ENCODE measurements at places on chromosomes 1 and 21.
A peak's percentile ranks its signal among the peaks of the same experiment; 100 is the strongest.

DNA sequence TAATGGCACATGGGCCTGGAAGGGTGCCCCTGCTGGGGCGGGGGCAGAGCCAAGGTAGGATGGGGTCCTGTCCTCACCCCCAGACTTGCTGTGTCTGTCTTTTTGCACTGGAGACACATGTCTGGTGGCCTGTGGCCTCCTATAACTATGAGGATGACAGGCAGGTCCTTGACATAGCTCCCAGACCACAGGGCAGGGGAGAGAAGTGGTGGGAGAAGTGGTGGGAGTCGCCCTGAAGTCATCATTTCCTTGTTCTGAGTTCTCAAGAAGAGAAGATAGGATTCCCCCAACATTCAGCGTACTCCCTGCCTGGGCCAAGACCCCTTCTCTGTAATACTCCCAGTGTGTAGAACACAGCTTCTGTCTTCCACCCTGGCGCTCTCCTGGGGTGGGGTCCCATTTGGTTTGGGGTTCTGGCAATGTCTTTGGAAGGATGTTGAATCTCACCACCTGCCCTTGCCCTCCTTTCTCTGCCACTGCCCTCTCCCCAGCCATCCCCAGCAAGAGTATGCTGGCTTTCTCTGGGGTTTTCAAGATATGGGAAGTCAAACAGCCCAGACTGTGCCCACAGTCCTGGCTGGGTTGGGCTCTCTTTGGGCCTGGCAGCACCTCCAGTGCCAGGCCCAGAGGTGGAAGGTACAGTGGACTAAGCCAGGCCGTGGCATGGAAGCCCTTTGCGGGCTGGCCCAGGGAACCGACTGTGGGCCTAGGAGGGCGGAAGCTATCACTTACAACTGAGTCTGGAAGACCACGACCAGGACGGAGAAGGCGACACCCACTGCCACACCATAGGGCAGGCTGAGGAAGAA is 19.4 kb downstream of the SLC26A9 start:
- DNase-seq = no peak

GRCh38 chr1:90720145-90720636 is 3.1 kb upstream of the BARHL2 start:
- no peak for DNase-seq

- no peak for DNase-seq
These were observed 20.1 kb downstream of the NADK start for GRCh38 chr1:1758059-1758621.

DNA sequence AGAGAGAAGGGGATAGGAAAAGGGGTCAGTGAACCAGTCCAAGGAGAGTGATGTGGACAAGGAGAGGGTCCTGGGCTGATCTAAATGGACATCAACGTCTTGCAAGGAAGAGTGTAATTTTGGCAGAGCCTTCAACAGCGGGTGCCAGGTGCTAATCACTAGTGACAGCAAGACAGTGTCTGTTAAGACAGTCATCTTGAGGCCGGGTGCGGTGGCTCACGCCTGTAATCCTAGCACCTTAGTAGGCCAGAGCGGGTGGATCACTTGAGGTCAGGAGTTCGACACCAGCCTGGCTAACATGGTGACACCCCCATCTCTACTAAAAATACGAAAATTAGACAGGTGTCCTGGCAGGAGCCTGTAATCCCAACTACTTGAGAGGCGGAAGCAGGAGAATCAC is 12.2 kb upstream of the PADI6 start:
- DNase-seq = no peak

DNA sequence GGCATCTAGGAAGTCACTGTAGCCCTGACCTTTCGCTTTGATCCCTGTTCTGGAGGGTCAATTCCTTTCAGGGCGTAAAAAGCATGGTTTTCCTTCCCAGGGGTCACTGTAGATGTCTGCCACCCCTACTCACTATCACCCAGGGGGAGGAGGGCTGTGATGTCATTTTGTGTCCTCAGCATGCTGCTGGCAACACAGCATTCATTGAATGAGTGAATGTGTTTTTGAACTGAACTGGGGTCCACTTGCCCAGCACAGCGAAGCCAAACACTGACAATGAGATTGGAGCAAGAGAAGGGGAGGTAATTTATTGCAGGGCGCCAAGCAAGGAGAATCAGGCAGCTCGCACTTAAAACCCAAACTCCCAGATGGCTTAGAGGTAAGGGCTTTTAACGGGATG is 78.2 kb upstream of the PGBD5 start:
- no peak for DNase-seq

DNA sequence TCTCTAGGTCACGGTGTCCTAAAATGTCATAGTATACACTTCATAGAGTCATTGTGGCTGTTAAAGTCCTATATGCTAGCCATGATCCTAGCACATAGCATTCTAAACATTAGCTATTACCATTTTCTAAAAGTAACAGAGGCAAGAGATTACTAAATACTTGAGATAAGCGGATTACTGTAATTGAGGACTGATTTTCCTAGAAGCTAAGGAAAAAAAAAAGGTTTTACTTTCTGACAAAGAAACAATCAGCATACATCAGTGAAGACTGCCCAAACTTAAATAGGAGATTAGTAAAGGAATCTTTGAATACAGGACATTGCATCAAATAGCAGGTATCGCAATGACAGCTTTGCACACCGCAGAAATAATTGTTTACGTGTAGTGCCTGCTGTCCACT is 91.3 kb upstream of the HNRNPU start:
- no peak for DNase-seq

DNA sequence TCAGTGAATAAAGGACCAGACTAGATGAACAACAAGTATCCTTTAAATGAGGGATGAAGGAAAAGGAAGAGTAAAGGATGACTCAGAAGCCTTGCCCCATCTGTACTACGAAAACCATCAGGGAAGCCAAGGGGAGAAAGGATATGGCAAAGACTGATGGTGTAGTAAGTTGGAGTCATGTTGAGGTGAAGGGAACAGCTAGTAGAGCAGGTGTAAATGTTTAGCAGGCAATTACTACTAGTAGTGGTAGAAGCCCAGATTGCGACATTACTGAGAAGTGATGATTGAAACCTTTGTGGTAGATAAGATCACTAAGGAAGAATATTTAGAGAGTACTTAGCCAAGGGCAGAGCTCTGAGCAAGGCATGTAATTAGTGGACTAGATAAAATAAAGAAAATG is 84.0 kb downstream of the PHTF1 start:
- DNase-seq = no peak

DNA sequence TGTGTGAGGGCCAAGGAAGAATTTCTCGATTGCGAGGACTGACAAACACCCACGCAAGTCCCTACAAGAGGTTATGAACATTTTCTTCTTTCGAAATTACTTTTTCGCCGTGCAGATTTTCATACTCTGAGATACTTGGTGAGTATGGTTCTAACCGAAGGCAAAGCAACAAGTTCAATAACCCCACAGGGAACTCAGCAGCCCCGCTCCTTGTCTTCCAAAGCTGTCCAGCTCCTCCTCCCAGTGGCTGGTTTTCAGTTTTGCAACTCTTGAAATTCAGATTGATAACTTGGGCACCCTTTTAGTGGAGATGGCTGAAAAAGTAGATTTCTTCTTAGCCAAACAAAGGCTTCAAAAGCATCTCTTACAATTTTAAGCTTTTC is 154.4 kb downstream of the SETD4 start:
- DNase-seq = no peak

DNA sequence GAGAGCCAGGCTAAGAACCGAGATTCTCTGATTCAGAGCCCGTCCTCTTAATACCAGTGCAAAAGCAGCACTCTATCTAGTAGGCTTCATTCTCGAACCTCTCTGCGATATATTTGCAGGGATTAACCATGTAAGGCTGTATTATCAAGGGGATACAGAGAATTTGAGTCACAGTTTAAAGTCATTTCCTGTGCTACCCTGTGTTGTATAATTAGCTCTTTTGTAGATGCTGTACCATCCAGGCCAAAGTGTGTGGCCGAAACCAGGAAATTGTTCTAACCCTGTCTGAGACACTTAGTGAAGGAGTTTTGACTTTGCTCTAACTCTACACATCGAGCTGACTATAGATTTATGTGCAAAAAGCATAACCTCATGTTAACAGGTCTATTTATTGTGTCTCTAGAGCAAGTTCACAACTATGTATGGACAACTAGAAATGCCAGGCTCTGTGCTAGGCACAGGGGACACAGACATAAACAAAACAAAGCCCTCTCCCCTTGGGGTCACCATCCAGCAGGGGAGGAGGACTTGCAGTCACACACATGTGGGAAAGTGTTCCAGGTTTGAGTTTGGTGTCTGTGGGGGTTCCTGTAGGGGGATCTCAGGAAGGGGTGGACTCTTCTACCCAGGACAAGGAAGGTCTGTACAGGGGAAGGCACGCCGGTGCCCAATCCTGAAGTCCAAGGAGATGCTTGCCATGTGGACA is 182.2 kb downstream of the DHRS3 start:
- DNase-seq = no peak

DNA sequence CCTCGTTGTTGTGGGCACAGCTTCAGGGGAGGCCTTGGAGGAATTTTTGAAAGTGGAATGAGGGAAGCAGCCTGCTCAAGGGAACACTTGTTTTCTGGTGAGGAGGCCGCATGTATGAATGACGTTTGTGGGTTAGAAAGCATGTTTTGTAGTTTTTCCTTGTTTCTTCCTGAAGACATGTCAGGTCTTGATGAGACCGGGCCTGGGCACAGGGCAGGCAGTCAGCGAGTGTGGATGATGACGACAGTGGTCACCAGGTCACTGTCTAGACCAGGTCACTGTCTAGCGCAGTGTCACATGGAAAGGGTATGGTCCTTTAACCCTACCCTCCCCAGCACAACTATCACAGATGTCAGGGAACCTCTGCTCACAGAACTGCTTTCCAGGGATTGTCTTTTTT is 7.3 kb downstream of the PSEN2 start:
- DNase-seq = no peak

- DNase-seq = no peak
These were observed 6.8 kb downstream of the STPG1 start for GRCh38 chr1:24406788-24407187.

- DNase-seq = no peak
These were observed 60.6 kb downstream of the WNT9A start for GRCh38 chr1:227886993-227887696.

GRCh38 chr1:224897529-224898327 is 31.7 kb upstream of the DNAH14 start:
- DNase-seq = no peak

DNA sequence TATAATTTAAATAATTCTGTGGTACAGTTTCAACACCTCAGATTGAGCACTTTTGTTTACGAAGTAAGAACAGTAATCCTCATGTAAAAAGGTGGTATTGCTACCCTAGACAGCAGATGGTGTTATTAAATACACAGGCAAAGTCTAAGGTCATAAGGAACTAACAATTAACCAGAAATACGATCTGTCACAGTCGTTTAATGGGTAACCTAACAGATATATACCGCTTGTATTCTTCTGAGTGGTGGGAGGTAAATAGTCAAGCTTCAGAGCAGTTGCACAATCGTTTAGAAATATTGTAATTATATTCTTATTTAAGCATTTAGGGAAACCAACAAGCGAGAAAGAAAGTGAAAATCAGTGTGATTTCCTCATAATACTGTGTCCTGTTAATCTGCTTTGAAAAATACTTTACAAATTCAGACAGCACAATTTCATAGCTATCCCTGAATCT is 9.8 kb upstream of the IRF2BP2 start:
- no peak for DNase-seq

DNA sequence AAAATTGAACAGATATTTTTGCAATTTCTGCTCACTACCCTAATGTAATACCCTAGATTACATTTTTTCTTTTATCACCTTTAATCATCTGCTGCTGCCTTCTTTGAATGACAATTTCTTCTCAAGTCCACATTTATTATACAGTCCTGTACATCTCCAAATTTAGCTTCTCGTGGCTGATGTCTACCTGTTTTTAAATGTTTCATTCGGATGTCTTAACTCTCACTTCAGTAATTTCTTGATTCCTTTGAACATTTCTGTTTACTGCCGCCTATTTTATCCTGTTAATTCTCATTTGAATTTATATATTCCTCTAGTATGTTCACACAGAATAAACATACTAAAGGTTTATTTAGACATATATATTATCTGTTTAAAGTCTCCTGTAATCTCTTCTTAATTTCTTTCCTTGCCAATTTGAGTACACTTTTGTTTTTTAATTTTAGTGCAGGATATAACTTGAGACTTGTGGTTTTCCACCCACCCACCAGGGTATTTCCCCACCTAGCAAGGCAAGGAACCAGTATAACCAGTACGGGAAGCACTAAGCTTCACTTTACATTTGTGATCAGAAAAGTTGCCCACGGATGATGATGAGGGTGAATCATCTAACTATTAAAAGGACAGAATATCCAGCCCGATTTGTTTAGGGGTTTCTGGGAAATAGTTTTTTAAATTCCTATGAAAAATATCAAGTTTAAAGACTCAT is 12.7 kb downstream of the INSL5 start:
- DNase-seq = no peak

GRCh38 chr1:86594284-86594770 is 47.4 kb downstream of the CLCA4 start:
- DNase-seq = no peak

- peak; percentile 45 for DNase-seq
These were observed 550.0 kb downstream of the KIF26B start for GRCh38 chr1:245704765-245705164.

DNA sequence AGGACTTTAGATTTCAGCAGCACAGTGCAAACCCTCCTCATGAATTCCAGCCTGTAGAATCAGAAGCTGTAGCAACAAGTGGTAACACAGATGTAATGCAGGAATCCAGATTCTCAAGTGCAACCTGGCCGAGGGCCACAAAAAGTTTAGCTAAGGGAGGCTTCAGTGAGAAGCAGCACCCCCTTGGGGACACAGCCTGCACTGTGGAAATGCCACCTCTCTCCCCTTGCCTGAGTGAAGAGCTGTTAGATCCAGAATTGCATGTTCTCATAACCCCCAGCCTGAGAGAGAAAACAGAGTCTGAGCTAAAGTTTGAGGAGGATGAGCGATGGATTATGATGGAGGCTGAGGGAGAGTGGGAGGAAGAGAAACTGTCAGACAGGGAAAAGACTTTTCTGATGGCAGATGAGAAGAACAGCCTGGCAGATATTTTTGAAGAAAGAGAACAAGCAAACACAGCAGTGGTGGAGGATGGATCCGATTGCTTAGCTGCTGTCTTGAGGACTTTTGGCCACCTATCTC is 80.5 kb upstream of the BMP8A start:
- DNase-seq = peak; percentile 64

GRCh38 chr1:4273243-4273642 is 373.2 kb upstream of the C1orf174 start:
- no peak for DNase-seq

GRCh38 chr1:162885265-162885664 is 24.3 kb upstream of the CCDC190 start:
- DNase-seq = no peak

GRCh38 chr1:22471610-22472009 is 20.0 kb downstream of the ZBTB40 start:
- no peak for DNase-seq

Measured in HTR-8/SVneo (cell line).